ENCODE measurements at places on chromosomes 1 and 21.

DNA sequence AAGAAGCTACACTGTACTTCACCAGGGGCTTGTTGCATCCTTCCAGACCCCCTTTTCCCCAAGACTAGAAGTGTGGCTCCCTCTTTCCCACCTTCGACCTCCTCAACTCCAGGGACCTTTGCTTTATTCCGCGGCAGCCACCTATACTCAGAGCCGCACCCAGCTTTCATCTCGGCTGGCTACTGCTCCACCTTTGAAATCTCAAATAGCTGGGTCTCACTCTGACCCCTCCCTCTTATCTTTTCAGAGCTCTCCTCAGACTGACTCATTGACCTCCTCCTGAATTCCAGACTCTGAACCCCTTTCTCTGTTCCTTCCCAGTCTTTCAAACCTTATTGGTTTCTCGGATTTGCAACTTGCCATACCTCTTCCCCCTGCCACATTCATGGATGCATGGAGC lies 144.7 kb upstream of the JUN start:
- DNase-seq = no peak

- DNase-seq = no peak
These were observed 121.1 kb upstream of the RAVER2 start for GRCh38 chr1:64623750-64624191.

DNA sequence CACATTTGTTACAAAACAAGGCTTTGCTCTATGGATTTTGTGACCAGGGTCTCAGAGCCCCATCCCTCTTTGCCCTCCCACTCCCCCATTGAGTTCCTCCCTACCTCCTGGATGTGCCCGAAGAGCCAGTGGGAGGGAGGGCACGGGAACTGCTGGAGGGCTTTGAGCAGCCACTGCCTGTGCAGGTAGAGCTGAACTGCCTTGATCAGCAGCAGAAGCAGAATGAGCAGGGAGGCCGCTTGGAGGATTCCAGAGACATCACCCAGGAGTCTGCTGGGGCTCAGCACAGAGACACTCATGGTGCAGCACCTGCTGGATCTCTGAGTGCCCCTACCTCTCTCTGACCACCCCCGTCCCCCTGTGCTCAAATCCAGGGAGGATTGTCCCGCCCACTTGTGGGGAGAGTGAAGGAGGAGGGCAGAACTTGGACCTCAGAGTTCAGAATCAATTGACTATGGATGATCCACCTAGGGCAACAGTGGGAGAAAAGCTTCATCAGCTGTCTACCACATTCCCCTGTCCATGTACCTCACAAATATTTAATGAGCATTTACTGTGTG lies at the start of gene CYP4A11:
TSS of gene CYP4A11 (minus strand) at position 342 of the 560 bp plus-strand sequence. CDS start at position 299, 43 bp downstream.
- no peak for DNase-seq

DNA sequence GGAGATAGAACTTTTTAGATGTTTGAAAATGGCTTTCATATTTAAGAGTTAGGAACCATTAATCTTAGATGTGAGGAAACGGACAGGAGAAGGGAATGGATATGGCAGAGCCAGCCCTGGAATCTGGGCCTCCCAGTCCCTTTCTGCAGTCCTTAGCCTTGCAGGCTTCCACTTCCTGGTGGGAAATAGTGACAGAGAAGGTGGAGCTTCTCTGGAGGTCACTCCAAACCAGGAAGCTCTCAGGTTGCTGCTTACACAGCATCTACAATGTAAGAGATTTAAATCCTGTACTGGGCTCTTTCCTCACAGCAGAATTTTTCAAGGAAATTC lies 2.5 kb downstream of the S100A11 start:
- no peak for DNase-seq

- DNase-seq = no peak
These were observed 7.1 kb downstream of the PTPN7 start for GRCh38 chr1:202153284-202153683.

DNA sequence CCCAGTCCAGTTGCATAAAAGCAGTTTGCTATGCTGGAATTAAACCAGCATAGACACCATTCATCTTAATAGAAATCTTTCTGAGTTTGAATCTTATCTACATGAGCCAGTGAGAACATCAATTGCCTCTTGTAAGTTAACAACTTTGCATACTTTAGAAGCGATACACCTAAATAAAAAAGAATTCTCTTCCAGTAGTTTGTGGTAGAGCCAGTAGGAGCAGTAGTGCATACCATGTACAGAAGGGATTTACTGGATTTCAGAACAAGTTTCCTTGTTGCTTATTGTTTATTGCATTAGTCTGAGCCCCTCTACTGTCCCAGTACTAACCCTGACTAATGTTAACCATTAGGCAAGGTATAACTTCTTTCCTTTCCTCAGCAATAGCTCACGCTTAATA lies 313.1 kb downstream of the TGFB2 start:
- DNase-seq = no peak

- no peak for DNase-seq
These were observed 27.7 kb upstream of the ELAVL4 start for GRCh38 chr1:50080904-50081586.

GRCh38 chr21:38148046-38148445 lies 108.7 kb upstream of the KCNJ15 start:
- no peak for DNase-seq

GRCh38 chr1:101128211-101128727 lies 102.7 kb upstream of the DPH5 start:
- no peak for DNase-seq

GRCh38 chr1:9910423-9911178 lies 532 bp upstream of the CTNNBIP1 start:
- peak; percentile 93 for DNase-seq

DNA sequence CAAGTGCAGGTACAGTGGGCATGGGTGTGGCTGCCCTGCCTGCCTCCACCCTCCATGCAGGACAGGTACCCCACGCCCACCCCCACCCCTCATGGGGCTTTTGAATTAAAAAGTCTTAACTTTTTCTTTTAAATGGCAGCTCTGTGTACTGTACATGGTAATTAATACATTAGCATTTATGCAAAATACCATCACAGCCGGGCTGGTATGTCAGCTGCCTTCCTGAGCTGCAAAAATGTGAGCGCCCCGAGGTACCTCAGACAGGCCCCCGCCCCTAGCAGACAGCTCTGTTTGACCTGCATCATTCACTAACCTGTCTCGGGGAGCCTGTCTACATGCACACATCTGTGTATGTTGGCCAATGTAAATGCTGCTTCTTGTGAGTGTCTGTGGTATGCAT lies 42.2 kb upstream of the POU3F1 start:
- DNase-seq = no peak

- DNase-seq = peak; percentile 8
These were observed 440.9 kb upstream of the ZRANB2 start for GRCh38 chr1:71521655-71522264.

DNA sequence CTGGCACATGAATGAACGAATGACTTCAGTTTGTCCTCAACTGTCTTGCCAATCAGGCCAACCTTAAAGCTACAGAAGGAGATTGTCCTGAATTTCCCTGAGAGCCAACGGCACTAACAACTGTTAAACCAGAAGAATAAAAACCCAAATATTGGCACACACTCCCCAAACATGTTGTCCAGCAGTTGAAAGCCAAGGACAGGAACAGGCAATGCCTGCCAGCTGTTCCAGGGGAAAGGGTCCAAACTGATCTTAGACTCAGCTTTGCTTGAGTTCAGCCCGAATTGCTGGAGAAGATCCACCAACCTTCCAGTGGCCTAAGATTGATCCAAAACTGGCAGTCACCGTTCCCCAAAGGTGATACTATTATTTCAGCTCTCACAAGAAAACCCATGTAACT lies 22.4 kb upstream of the AHCTF1 start:
- no peak for DNase-seq

DNA sequence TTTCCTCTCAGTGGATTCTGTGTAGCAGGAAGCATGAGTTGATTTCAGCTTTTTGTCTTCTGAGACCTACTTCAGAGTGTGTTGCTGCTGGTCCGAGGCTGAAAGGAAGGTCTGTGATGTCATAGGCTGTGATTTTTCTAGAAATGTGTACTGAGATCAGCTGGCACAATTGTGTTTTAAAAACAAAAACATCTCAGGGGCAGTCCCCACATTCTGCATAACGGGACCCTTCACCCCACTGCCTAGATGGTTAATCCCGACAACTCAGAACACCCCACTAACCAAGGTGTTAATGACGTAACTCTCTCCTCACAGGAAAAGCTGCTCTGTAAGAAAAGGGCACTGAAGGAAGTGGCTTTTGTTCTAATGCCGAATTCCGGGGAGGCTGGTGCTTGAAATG lies 59.8 kb upstream of the PPP2R5A start:
- DNase-seq = no peak

- DNase-seq = peak; percentile 85
These were observed 2.8 kb upstream of the SPSB1 start for GRCh38 chr1:9289711-9290485.

DNA sequence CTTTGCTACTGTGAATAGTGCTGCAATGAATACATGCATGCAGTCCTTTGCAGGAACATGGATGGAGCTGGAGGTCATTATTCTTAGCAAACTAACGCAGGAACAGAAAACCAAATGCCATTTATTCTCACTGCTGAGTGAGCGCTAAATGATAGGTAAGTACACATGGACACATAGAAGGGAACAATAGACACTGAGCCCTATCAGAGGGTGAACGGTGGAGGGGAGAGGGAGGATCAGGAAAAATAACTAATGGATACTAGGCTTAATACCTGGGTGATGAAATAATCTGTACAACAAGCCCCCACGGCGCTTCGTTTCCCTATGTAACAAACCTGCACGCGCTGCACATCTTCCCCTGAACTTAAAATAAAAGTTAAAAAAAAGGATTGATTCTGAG lies 8.9 kb downstream of the NIBAN1 start:
- no peak for DNase-seq

- DNase-seq = no peak
These were observed 7.6 kb downstream of the CD101 start for GRCh38 chr1:117009132-117009531.

GRCh38 chr1:221841251-221841982 lies 99.5 kb upstream of the DUSP10 start:
- no peak for DNase-seq

- peak; percentile 32 for DNase-seq
These were observed 232.9 kb downstream of the SMYD3 start for GRCh38 chr1:246274186-246274585.

DNA sequence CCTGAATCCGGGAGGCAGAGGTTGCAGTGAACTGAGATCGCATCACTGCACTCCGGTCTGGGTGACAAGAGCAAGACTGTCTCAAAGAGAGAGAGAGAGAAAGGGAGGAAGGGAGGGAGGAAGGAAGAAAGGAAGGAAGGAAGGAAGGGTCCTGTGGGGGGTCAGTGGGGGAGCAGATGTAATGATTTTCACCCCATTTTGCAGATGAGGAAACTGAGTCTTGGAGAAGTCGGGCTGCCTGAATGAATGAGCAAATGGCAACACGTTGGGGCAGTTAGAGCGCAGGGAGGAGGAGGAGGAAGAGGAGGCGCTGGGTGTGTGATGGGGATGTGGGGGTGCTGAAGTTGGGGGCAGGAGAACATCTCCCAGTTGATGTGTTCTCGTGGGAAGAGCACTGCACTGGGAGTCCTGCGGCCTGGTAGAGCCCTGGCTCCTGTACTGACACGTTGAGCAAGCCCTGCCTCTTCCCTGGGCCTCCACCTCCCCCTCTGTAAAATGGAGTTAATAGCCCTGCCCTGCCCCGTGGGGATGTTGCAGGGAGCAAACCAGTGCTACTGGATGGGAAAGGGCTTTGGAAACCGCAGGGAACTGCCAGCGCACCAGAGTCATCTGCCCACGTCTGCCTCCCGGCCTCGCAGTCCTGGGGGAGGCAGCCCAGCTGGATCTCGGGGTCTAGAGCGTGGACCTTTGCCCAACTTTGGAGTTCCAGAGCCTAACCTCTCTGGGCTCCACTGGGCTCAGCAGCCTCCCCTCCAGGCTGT lies 103.2 kb upstream of the CASZ1 start:
- DNase-seq = no peak

- no peak for DNase-seq
These were observed 8.8 kb upstream of the POU3F1 start for GRCh38 chr1:38055398-38055797.

- no peak for DNase-seq
These were observed 35.4 kb downstream of the ACOT7 start for GRCh38 chr1:6358144-6358624.

Data from AG09309 (cell line).